ENCODE measurements at places on chromosomes 12 and 14.
A peak's percentile ranks its signal among the peaks of the same experiment; 100 is the strongest.

GRCh38 chr14:105187116-105187515 is 6.0 kb upstream of the NUDT14 start:
- no peak overlapping the region for H3K4me3 ChIP-seq
- no peak overlapping the region for H3K27ac ChIP-seq
- H3K4me1 ChIP-seq = peaks cover 4% of the 10 kb centered on the region
- peaks cover 2% of the 10 kb centered on the region for H3K27me3 ChIP-seq

DNA sequence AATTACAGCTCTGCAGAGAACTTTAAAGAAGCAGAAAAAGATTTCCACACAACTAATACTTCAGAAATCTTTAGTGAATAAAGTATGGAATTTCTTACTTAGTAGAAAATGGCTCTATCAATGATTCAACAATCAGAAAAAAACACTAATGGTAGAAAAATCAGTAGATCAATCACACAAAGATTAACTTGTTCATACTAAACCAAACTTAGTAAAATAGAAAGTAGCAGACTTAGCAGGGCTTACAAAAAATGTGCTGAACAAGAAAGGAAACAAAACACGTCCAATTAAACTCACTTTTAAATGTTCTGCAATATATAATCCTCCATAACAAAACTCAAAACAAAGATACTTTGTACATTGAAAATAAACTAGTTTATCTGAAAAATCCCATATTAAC is 38.9 kb downstream of the CEP128 start:
- DNase-seq = no peak
- no peaks in the 10 kb centered on the region for H3K27me3 ChIP-seq
- peak overlapping the region; percentile 29 for H3K27ac ChIP-seq
- H3K4me1 ChIP-seq = peaks cover 18% of the 10 kb centered on the region
- peaks cover 75% of the 10 kb centered on the region for H3K36me3 ChIP-seq

DNA sequence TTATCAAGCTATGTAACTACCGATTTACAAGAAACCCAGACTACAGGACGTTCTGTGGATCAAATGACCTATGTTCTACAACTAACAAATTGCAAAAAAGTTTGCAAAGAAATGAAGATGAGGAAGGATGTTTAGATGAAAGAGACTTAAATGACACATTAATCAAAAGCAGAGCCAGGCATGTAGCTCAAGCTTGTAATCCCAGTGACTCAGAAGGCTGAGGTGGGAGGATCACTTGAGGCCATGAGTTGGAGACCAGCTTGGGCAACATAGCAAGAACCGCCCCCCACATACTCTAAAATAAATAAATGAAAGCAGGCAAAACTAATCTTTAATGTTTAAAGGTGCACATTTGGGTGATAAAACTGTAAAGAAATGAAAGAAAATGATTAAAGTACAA is 331.9 kb downstream of the BTG1 start:
- no peak overlapping the region for H3K27ac ChIP-seq
- H3K4me1 ChIP-seq = peaks cover 22% of the 10 kb centered on the region
- H3K36me3 ChIP-seq = no peaks in the 10 kb centered on the region
- DNase-seq = no peak

DNA sequence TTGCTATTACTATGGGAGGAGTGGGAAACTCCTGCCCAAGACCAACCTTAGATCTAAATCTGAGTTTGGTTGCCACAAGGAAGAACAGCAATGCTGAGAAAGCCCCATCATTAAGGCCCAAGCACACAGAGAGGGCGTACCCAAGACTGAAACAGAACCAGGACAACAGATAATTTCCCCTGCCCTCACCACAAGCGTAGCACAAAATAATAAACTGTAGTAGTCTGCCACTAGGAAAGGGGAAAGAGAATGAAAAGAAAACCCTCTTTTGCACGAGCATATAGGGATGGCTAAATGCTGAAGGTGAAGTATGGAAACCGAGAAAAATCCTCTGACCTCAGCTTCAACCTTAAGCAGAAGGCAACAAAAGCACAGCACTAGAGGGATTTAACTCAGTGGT is 76.5 kb upstream of the DHRS4 start:
- peak overlapping the region; percentile 95 for H3K27ac ChIP-seq
- H3K4me1 ChIP-seq = peaks cover 21% of the 10 kb centered on the region
- DNase-seq = no peak
- H3K27me3 ChIP-seq = peaks cover 14% of the 10 kb centered on the region
- H3K36me3 ChIP-seq = no peaks in the 10 kb centered on the region
- no peak overlapping the region for H3K4me3 ChIP-seq

GRCh38 chr12:131413471-131413870 is 297.4 kb upstream of the SFSWAP start:
- no peaks in the 10 kb centered on the region for H3K36me3 ChIP-seq
- H3K4me3 ChIP-seq = no peak overlapping the region
- no peaks in the 10 kb centered on the region for H3K27me3 ChIP-seq
- no peaks in the 10 kb centered on the region for H3K4me1 ChIP-seq

DNA sequence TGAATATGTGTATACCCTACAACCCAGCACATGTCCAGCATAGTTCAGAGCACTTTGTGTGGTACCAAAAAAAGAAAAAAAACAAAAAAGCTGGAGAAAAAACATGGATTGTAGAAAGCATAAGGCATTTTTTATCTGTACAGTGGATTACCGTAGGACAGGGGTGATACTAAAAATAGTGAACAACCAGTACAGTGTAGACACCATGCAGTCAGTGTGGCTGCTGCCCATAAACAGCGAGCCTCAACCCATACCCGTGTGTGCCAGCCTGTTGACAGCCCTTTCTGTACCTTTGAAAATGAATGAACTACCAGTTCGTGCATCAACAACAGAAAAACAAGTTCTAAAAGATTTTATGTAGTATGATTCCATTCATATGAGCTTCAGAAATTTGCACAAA is 25.1 kb downstream of the RASSF8 start:
- no peaks in the 10 kb centered on the region for H3K4me1 ChIP-seq
- H3K36me3 ChIP-seq = no peaks in the 10 kb centered on the region
- no peak for DNase-seq
- no peak overlapping the region for H3K4me3 ChIP-seq
- peaks cover 4% of the 10 kb centered on the region for H3K27me3 ChIP-seq

- no peak for DNase-seq
- H3K27me3 ChIP-seq = no peaks in the 10 kb centered on the region
- no peak overlapping the region for H3K27ac ChIP-seq
- no peak overlapping the region for H3K4me3 ChIP-seq
- H3K36me3 ChIP-seq = no peaks in the 10 kb centered on the region
These were observed 758.1 kb downstream of the MED13L start for GRCh38 chr12:115519359-115519758.

DNA sequence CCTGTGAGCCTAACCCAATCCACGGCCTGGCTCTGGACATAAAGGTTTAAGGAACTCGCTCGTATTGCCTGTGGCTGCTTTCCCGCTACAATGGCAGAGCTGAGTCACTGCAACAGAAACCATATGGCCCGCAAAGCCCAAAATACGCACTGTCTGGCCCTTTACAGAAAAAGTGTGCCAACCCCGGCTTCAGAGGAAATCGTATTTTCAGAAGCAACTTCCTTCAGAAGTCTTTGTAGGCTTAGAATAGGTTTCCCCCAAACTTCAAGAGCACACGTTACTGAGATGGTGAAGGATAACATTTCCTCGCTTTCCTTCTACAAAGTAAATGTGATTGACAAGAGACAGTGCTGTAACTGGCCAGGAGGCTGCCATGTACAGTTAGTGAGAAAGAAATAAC is 34.8 kb upstream of the TESC start:
- H3K27ac ChIP-seq = peak overlapping the region; percentile 89
- H3K36me3 ChIP-seq = no peaks in the 10 kb centered on the region
- peak overlapping the region; percentile 16 for H3K4me3 ChIP-seq
- H3K4me1 ChIP-seq = peaks cover 21% of the 10 kb centered on the region

DNA sequence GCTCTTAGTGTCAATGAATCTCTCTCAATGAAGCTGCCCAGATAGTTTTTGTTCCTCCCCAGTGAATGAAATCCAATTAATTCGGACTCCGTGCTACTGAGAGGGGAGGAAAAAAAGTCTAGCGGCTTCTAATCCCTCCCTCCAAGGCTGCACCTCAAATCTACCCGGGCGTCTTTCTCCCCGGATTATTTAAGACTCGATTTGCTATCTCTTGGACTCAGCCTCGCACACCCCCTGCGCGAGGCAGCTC is 134 bp downstream of the DUSP6 start:
- DNase-seq = no peak
- H3K27ac ChIP-seq = peak overlapping the region; percentile 96
- peak overlapping the region; percentile 96 for H3K4me3 ChIP-seq
- peaks cover 2% of the 10 kb centered on the region for H3K27me3 ChIP-seq
- H3K36me3 ChIP-seq = peaks cover 53% of the 10 kb centered on the region

GRCh38 chr12:107530701-107531100 is 154.9 kb upstream of the PWP1 start:
- peaks cover 17% of the 10 kb centered on the region for H3K4me1 ChIP-seq
- H3K4me3 ChIP-seq = no peak overlapping the region
- H3K27ac ChIP-seq = no peak overlapping the region
- DNase-seq = no peak
- H3K27me3 ChIP-seq = no peaks in the 10 kb centered on the region

DNA sequence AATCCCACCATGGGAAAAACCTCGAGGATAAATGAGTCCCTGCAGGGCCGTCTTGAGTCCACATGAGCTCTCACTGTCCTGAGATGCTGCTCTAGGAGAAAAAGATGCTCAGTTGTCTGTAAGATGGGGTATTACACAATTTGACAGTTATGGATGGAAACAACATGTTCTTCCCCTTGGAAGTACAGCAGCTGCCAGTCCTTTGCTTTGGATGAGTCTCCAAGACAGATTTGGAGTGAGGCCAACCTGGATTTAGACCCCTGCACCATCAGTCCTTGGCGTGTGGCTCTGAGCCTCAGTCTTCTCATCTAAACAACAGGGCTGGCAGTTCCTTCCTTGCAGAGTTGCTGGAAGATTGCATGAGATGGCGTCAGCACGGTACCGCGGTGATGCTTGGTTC is 309.1 kb upstream of the FKBP4 start:
- no peak overlapping the region for H3K4me3 ChIP-seq
- H3K27ac ChIP-seq = no peak overlapping the region
- no peaks in the 10 kb centered on the region for H3K36me3 ChIP-seq
- H3K4me1 ChIP-seq = no peaks in the 10 kb centered on the region
- H3K27me3 ChIP-seq = peaks cover 7% of the 10 kb centered on the region

DNA sequence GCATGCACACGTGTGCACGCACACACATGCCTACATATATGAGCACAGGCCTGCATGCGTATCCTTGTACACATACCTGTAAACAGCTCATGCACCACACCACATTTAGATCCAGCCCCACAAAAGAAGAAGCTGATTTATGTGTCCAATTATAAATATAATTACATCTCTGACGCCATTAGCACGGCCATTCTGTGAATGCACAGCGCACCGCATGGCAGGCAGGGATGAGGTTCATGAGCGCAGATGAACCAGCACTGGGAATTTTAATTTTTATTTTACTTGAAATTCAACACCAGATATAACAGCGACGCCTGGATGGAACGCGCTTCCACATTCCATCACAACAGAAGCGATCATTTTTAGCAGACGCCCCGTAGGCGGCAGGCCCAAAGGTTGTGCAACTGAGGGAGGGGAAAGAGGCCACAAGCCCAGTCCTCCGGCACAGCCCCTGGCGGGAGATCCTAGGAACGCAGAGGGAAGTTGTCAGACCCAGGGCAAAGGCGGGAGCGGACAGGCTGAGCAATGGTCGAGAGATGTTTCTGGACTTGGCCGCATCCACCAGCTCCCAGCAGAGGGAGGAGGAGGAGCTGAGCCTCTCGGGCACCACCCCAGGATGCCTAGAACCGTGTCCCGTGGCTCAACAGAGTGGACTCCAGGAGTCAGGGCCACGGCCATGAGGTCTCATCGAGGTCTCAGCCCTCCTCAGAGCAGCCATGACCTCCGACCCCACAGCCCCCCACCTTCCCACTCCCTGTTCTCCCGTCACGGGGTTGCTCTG is 37.9 kb upstream of the GALNT9 start:
- H3K27me3 ChIP-seq = peaks cover 25% of the 10 kb centered on the region
- H3K36me3 ChIP-seq = no peaks in the 10 kb centered on the region
- no peaks in the 10 kb centered on the region for H3K4me1 ChIP-seq
- no peak overlapping the region for H3K4me3 ChIP-seq
- no peak overlapping the region for H3K27ac ChIP-seq

- DNase-seq = no peak
- H3K27ac ChIP-seq = no peak overlapping the region
- H3K4me3 ChIP-seq = no peak overlapping the region
- no peaks in the 10 kb centered on the region for H3K4me1 ChIP-seq
- H3K27me3 ChIP-seq = peaks cover 2% of the 10 kb centered on the region
- no peaks in the 10 kb centered on the region for H3K36me3 ChIP-seq
These were observed 965.1 kb upstream of the TMEM132C start for GRCh38 chr12:127301876-127302275.

GRCh38 chr12:113222730-113223531 is 1.7 kb downstream of the TPCN1 start:
- H3K36me3 ChIP-seq = peaks cover 19% of the 10 kb centered on the region
- peak overlapping the region; percentile 88 for H3K4me3 ChIP-seq
- peaks cover 29% of the 10 kb centered on the region for H3K4me1 ChIP-seq
- H3K27ac ChIP-seq = peak overlapping the region; percentile 94

DNA sequence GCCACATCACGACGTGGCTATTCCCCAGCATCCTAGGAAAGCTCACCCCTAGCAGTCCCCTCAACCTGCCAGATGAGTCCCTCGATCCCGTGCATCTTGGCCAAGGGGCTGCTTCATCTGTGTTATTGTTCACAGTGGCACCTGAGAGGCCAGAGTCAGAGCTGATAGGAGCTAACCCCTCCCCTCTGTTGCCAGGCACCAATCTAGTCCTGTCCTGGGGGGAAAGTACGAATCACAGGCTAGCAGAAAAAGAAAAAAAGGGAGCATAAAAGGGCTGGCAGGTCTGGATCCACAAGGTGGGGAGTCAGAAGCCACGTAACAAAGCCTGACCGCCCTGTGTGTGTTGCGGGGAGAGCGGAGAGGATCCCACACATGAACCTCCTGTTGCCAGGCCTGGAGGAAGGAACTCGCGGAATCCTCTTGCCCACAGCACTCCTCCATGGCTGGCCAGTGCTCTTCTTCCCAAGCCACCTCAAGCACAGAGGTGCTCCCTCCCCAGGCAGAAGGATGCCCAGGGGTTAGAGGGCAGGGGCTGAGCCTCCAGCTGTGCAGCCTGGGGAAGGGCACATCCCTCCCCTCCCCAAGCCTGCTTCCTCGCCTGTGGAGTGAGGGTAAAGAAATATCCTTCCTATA is 91.8 kb downstream of the ITPK1 start:
- H3K36me3 ChIP-seq = peaks cover 3% of the 10 kb centered on the region
- peak overlapping the region; percentile 62 for H3K27ac ChIP-seq
- DNase-seq = no peak
- no peak overlapping the region for H3K4me3 ChIP-seq
- H3K27me3 ChIP-seq = no peaks in the 10 kb centered on the region
- peaks cover 33% of the 10 kb centered on the region for H3K4me1 ChIP-seq

DNA sequence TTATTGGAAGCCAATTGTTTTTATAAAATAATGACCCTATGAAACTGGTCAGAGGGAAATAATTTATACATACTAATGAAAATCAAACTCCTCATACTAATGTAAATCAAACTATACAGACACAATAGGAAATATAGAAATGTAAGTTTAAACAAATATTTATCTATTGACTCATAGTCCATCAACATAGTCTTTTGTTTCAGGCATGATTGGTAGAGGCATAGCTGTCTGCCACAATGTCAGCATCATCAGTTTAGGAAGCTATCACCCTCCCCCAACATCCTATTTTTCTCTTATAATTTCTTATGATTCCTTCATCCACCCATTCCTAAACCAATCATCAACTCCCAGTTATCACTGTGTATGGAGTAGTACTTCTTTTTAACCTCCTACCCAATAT is 117.7 kb downstream of the SLC38A6 start:
- no peaks in the 10 kb centered on the region for H3K27me3 ChIP-seq
- H3K27ac ChIP-seq = no peak overlapping the region
- H3K36me3 ChIP-seq = no peaks in the 10 kb centered on the region
- peaks cover 19% of the 10 kb centered on the region for H3K4me1 ChIP-seq
